ENCODE measurements at places on chromosomes 5 and 9.

- no peak for DNase-seq
Measured at GRCh38 chr9:5571629-5572232, 57.2 kb upstream of the RIC1 start.

DNA sequence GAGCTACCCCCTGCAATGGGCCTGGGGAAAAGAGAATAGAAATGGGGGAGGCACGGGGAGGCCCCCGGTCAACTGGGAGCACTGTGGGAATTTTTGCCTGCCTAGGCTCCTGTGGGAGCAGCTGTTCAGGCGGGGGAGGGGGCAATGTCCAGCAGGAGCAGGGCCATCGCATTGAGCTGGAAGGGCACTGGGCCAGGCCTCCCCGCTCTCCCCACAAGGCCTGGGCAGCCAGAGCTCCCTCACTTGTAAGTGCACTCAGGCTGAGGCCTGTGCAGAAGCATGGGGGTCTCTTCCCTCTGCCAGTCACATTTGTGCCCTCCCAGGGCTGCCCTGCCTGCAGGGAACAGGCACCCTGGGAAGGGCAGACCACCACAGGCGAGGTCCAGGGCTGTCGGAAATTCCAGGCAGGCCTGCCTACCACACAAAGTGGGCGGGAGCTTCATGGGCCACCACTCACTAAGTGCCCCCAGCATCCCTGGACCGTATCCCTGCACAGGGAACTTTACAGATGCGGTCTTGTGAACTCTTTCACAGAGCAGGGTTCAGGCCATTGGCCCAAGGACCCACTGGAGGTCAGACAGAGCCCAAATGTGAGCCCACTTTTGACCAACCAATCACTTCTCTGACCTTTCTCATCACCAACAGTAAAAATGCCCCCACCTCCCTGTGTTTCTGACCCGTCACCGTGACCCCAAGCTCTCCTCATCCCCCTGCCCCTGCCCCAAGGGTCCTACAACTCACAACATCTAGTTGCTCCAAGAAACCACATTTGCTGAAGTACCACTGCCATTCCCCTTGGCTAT, 1.0 kb upstream of the CFAP157 start:
- DNase-seq, result no peak

DNA sequence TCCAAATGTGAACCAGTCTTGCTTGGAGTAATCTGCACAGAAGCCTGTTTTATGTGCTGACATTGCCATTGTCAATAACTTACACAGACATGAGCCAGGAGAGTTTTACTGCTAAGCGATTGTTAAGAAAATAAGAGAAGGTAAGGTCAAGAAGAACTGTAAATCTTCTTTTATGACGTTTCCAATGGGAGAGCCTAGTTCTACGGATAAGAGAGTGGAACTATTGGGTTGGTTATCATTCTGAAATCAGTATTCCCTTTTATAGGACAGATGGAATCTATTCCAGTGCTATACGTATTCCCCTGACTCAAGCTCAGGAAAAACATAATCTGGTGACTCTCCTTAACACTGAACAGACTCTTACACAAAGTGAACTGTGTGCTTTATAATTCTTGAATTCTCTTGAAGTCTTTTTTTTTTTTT, 137.9 kb upstream of the OTULINL start:
- no peak for DNase-seq

- no peak for DNase-seq
Measured at GRCh38 chr9:8095672-8096086, 296.1 kb upstream of the DMAC1 start.

DNA sequence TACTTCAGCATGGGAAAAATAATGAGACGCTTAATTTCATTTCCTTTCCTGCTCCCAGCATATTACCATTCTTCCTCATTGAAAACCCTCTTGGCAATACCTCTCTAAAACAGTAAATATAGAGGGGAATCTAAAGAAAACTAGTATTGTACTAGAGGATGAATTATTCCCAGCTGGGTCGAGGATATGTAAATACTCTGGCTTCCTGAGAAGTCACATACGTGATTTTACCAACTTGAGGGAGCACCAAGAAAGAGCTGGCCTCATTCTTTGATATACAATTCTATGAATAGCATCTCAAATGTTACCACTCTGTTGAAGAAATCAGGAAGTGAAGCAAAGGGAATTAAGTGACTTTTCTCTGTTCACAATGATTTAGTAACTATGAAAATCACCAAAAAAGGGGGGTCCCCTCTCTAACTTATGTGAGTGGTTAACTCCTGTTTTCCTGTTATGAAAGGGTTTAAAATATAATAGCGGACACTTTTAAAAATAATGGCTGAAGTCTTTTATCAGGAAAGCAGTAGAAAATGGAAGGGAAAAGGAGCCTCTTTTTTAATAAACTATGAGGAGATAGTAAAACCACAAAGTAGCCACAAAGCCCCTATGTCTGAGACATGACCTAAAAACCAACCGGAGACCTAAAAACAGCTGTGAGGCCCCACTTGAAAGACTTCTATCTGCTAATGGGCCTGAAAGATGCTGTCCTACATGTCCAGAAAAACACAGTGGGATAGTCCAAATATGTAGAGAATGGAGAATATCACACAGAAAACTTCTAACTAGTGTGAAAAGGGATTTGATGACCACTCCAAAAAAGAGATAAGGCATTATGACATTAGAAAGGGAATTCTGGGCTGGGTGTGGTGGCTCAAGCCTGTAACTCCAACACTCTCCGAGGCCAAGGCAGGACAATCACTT, 42.6 kb downstream of the LPAR1 start:
- no peak for DNase-seq

GRCh38 chr5:146805081-146805480, 73.5 kb downstream of the PPP2R2B start:
- no peak for DNase-seq
